Heart right ventricle (tissue), 16 donors: ENCODE measurements at places on chromosomes 1 and 21.

DNA sequence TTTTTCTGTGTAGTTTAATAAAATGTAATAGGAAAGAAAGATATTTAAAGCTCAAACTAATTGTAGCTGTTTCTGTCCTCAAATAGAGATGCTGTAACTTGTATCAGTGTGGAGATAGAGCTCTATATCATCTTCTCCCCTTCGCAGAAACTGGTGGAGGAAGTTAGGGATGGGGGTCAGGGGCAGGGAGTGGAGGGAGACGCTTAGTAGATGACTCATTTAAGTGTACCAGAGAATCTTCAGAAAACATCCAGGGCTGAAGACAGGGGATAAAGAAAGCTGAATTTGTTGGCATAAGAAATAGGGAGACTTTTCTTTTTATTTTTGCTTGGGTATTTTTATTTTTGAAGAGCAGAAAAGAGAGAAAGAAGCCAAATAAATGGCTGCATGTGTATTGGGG, 282.6 kb upstream of the DPYD start:
- no peak for DNase-seq
- no peaks in the 10 kb centered on the region for H3K27me3 ChIP-seq
- H3K27ac ChIP-seq, result no peak overlapping the region
- no peaks in the 10 kb centered on the region for H3K36me3 ChIP-seq
- H3K4me1 ChIP-seq, result no peaks in the 10 kb centered on the region
- H3K4me3 ChIP-seq, result no peak overlapping the region

DNA sequence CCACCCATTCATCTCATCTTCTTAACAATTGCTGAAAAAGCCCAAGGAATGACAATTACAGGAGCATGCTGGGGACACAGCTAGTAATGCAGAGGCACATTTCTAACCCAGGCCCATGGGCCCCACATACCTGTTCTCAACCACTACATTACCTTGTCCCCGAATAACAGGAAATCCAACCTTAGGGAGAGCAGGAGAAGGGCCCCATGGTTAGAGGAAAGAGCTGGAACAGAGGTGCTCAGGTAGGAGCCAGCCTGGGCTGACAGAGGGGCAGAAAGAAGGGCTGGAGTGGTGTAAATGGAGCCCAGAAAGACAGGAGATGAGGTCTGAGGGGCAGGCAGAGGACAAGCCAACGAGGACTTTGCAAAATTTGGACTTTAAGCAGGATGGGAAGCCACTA, 11.4 kb upstream of the S100A8 start:
- peaks cover 22% of the 10 kb centered on the region for H3K27me3 ChIP-seq
- H3K27ac ChIP-seq, result no peak overlapping the region
- no peaks in the 10 kb centered on the region for H3K4me1 ChIP-seq
- no peak overlapping the region for H3K4me3 ChIP-seq
- no peak for DNase-seq

GRCh38 chr1:30804352-30804751, 46.8 kb upstream of the LAPTM5 start:
- H3K27ac ChIP-seq, result no peak overlapping the region
- DNase-seq, result no peak
- no peaks in the 10 kb centered on the region for H3K27me3 ChIP-seq
- H3K36me3 ChIP-seq, result no peaks in the 10 kb centered on the region
- peaks cover 37% of the 10 kb centered on the region for H3K4me1 ChIP-seq

- no peak for DNase-seq
- no peaks in the 10 kb centered on the region for H3K36me3 ChIP-seq
- no peak overlapping the region for H3K4me3 ChIP-seq
- no peaks in the 10 kb centered on the region for H3K4me1 ChIP-seq
- no peak overlapping the region for H3K27ac ChIP-seq
Observed at GRCh38 chr1:206918076-206918475, 3.7 kb downstream of the FCMR start.

DNA sequence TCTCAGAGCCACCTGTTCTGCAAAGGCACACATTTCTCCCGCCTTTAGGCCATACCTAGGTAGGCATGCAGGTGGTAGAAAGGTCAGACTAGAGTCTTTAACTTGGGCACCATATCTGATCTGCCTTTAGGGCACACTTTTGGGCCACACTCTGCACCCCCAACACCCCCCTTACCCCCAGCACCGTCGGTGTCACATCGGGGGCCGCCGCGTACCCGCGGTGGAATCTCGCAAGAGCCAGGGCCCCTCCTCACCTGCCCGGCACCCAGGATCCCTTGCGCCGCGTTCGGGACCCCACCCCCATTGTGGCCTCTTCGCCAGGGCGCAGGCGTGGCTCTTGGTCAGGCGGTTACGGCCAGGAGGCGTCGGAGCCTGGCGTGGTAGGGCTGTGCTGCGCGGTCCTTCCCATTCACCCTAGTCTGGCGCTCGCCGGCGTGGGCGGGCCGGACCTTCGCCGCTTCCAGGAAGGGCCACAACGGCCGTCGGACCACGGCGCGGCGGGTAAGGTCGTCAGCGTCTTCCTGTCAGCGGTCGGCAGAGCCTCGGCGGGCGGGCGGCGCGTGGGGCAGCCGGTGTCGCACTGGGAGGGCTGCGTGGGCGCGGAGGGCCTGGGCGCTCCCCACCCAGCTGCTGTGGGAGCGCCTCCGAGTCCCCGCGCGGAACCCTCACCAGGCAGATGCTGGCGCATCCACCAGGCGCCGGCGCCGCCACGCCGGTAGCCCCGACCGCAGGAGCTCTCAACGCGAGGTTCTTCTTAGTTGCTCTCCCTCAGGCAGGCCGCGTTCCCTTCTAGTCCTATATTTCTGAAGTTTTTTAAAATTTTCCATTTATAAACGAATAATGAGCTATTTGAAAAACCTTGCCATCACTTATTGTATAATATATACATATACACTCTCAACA, at the start of gene DNAH14:
Gene DNAH14 (plus strand): TSS at position 341 of the 903 bp plus-strand sequence. CDS start 23,028 bp downstream, outside the sequence.
- H3K27me3 ChIP-seq, result peaks cover 18% of the 10 kb centered on the region
- no peak within 1 kb of the TSS for H3K27ac ChIP-seq
- DNase-seq, result peak; percentile 13
- peak within 1 kb of the TSS; percentile 55 for H3K4me3 ChIP-seq
- no peaks in the 10 kb centered on the region for H3K36me3 ChIP-seq

GRCh38 chr1:103106426-103107341, 1.6 kb downstream of the COL11A1 start:
- peaks cover 34% of the 10 kb centered on the region for H3K27me3 ChIP-seq
- no peaks in the 10 kb centered on the region for H3K36me3 ChIP-seq
- H3K27ac ChIP-seq, result no peak overlapping the region
- H3K4me3 ChIP-seq, result peak overlapping the region; percentile 44

DNA sequence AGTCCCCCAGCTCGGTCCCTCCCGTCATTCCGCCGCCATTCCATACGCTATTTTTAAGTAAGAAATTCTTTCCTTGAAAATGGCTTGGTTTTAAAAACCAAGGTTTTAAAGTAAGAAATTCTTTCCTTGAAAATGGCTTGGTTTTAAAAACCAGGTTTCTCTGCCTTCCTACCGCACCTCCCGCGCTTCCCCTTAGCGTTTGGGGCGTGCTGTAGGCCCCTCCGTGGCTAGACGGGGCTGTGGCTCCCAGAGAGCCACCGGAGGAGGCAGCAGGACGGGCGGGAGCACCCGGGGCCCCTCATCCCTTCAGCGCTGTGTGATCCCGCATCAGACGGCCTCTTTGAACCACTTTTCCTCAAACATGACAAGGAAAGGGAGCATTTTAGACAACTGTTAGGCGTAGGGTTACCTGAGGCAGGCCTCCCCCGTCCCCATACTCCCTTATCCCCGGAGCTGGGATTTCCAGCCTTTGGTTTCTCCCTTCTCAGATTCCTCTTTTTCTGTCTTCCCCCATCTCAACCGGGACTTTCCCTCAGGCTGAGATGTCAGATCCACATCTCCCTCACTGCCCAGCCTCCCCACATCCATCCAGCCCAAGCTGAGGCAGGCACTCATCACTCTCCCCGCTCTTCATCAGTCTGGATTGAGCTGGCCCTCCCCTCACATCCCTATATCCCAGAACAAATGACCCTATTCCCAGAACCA, 541 bp upstream of the CD58 start:
- peak overlapping the region; percentile 91 for H3K27ac ChIP-seq
- peaks cover 15% of the 10 kb centered on the region for H3K4me1 ChIP-seq
- no peaks in the 10 kb centered on the region for H3K27me3 ChIP-seq
- H3K4me3 ChIP-seq, result peak overlapping the region; percentile 80

GRCh38 chr1:214111796-214112195, 124.0 kb downstream of the PROX1 start:
- no peak overlapping the region for H3K27ac ChIP-seq
- no peaks in the 10 kb centered on the region for H3K27me3 ChIP-seq

DNA sequence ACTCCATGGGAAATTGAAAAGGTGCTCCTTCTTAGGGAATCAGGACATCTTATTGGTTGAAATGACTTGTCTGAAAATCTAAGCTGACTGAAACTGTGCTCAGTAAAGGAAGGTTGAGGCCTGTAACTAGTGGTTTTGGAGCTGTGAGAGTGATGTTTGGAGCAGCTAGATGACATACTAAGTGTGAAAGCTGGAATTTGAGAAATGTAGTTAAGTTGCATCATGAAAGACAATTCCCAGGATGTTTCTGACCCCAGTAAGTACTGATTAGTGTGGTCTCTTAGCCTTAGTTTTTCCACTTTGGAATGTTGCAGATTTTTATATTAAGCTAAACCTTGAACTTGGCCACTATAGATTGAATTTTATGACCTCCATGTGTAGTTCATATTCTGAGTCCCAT, 154.9 kb downstream of the PAPPA2 start:
- no peaks in the 10 kb centered on the region for H3K4me1 ChIP-seq
- no peak overlapping the region for H3K4me3 ChIP-seq
- H3K27ac ChIP-seq, result no peak overlapping the region
- H3K27me3 ChIP-seq, result no peaks in the 10 kb centered on the region
- H3K36me3 ChIP-seq, result no peaks in the 10 kb centered on the region

DNA sequence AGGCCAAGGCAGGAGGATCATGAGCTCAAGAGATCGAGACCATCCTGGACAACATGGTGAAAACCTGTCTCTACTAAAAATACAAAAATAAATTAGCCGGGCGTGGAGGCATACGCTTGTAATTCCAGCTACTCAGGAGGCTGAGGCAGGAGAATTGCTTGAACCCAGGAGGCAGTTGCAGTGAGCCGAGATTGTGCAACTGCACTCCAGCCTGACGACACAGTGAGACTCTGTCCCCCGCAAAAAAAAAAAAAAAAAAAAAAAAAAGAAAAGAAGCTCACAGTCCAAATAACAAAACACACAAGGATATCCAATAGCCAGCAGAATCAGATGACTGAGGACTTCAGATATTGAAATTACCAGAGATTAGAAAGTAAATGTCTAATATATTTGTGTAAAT, 11.8 kb downstream of the AHCTF1 start:
- peaks cover 7% of the 10 kb centered on the region for H3K4me1 ChIP-seq
- H3K27ac ChIP-seq, result no peak overlapping the region
- no peak for DNase-seq
- H3K4me3 ChIP-seq, result no peak overlapping the region

- no peaks in the 10 kb centered on the region for H3K36me3 ChIP-seq
- H3K4me1 ChIP-seq, result no peaks in the 10 kb centered on the region
- no peak for DNase-seq
- no peak overlapping the region for H3K27ac ChIP-seq
- no peak overlapping the region for H3K4me3 ChIP-seq
Observed at GRCh38 chr1:57576756-57577155, 152.9 kb upstream of the DAB1 start.

DNA sequence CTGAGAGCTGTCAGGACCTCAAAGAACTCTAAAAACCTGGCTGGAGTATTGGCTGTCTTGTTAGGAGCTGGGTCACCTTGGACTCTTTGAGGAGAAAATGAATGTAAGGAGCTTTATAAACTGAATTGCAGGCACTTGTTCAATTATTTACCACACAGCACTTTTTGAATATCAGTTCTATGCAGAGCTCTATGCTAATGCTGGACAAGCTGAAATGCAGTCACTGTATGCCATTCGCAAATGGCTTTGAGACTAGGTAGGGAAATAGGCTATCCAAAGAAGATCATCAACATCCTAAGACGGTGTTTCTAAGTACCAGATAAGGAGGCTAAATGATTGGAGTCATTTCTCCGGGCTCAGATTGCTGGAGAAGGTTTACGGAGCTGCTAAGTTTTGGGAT, 333.5 kb downstream of the SIPA1L2 start:
- no peaks in the 10 kb centered on the region for H3K27me3 ChIP-seq
- H3K4me1 ChIP-seq, result no peaks in the 10 kb centered on the region
- no peak overlapping the region for H3K4me3 ChIP-seq
- no peak for DNase-seq

GRCh38 chr21:17699524-17700189, 87.0 kb upstream of the BTG3 start:
- H3K27me3 ChIP-seq, result no peaks in the 10 kb centered on the region
- no peak overlapping the region for H3K27ac ChIP-seq
- H3K4me3 ChIP-seq, result no peak overlapping the region
- H3K4me1 ChIP-seq, result no peaks in the 10 kb centered on the region

- peak overlapping the region; percentile 68 for H3K27ac ChIP-seq
- peaks cover 61% of the 10 kb centered on the region for H3K4me1 ChIP-seq
- no peaks in the 10 kb centered on the region for H3K27me3 ChIP-seq
- H3K36me3 ChIP-seq, result no peaks in the 10 kb centered on the region
- peak; percentile 92 for DNase-seq
Observed at GRCh38 chr21:42227909-42228708, 9.2 kb downstream of the ABCG1 start.

DNA sequence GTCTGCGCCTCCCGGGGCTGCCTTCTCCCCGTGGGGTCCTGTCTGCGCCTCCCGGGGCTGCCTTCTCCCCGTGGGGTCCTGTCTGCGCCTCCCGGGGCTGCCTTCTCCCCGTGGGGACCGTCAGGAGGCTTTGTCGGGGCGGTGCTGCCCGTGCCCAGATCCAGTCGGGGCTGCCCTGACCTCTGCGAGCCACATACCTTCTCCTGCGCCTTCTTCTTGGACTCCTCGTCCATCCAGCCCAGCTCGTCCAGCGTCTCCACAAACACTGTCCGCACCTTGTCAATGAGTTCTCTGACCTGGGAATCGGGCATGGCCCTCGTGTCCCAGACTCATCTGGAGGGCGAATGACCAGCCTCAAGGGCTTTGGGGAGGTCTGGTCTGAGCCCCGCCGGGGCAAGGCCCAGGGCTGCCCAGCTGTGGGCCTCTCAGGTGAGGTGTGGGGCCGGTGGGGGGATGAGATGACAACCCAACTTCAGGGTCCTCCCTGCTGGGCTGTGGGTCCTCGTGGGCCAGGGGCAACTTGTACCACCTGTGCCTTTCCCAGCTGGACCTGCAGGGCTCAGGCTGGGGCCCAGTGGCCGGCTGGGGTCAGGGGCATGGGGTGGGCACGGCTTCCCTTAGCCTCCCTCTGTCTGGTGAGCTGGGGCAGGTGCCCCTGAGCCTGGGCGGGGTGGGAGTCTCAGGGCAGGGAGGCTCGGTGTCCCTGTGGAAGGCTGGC, 9.4 kb downstream of the PRXL2B start:
- H3K4me3 ChIP-seq, result no peak overlapping the region
- no peaks in the 10 kb centered on the region for H3K27me3 ChIP-seq
- H3K27ac ChIP-seq, result no peak overlapping the region
- H3K36me3 ChIP-seq, result no peaks in the 10 kb centered on the region
- DNase-seq, result no peak

GRCh38 chr1:21623410-21623961, 45.7 kb downstream of the RAP1GAP start:
- H3K4me1 ChIP-seq, result peaks cover 3% of the 10 kb centered on the region
- no peak overlapping the region for H3K4me3 ChIP-seq
- no peak for DNase-seq
- H3K27ac ChIP-seq, result no peak overlapping the region
- no peaks in the 10 kb centered on the region for H3K27me3 ChIP-seq
- no peaks in the 10 kb centered on the region for H3K36me3 ChIP-seq

GRCh38 chr1:1136547-1137230, 20.8 kb upstream of the C1orf159 start:
- peaks cover 31% of the 10 kb centered on the region for H3K27me3 ChIP-seq
- no peak for DNase-seq
- H3K4me3 ChIP-seq, result peak overlapping the region; percentile 18
- H3K36me3 ChIP-seq, result no peaks in the 10 kb centered on the region
- H3K4me1 ChIP-seq, result no peaks in the 10 kb centered on the region
